Motor neuron (in vitro differentiated cells): ENCODE measurements at places on chromosomes 2 and 18.

- peak; percentile 58 for ATAC-seq
These were observed 89.5 kb upstream of the RBMS1 start for GRCh38 chr2:160583146-160583535.

DNA sequence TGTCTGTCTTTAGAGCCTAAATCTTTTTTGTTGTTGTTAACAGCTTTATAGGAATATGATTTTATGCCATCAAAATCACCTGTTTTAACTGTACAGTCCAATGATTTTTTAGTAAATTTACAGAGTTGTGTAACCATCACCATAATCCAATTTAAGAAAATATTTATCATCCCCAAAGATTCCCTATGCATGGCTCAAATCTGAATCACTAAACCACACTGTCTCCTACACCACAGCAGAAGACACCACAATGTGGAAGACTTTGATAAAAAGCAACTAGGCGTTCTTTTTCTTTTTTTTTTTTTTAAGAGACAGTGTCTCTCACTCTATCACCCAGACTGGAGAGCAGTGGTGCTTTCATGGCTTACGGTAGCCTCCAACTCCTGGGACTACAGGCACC is 99.6 kb downstream of the TXNL1 start:
- no peak for ATAC-seq

GRCh38 chr18:22637787-22638186 is 220.1 kb upstream of the CTAGE1 start:
- no peak for ATAC-seq

DNA sequence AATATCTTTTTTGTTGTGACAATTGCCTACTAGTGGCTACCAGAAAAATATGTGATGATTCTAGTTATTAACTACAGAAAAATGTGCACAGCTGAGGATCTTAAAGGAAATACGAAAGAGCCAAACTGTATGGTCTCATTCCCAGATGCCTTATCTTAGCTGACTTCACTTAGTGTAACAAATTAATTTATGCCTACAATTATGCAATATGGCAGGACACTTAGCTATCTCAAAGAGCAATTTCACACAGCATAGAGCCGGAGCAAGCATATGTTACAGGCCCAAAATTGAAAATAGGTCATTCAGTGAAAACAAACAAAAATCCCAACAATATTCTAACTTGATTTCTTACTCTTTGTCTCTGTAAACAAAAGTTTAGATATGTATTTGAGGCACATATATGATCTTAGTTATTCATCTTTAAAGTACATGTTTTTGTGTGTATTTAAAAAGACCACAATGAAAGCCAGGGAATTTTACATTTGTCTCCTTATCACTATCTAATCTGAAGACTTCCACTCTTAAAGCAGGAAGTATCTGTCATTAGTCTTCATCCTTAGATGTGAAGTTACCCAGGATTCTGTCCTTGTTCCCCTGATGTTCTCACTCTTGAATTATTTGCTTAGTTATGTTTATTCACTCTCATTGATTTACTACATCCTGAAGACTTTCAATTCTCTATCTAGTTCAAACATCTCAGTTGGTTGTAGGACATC is 1579.0 kb upstream of the NXPH2 start:
- ATAC-seq = no peak

- no peak for ATAC-seq
These were observed 79.2 kb upstream of the HPCAL1 start for GRCh38 chr2:10223471-10223870.

GRCh38 chr2:193228276-193228675 is 1033.5 kb upstream of the TMEFF2 start:
- ATAC-seq = no peak

GRCh38 chr18:58640428-58640805 is 11.5 kb upstream of the ALPK2 start:
- peak; percentile 16 for ATAC-seq

DNA sequence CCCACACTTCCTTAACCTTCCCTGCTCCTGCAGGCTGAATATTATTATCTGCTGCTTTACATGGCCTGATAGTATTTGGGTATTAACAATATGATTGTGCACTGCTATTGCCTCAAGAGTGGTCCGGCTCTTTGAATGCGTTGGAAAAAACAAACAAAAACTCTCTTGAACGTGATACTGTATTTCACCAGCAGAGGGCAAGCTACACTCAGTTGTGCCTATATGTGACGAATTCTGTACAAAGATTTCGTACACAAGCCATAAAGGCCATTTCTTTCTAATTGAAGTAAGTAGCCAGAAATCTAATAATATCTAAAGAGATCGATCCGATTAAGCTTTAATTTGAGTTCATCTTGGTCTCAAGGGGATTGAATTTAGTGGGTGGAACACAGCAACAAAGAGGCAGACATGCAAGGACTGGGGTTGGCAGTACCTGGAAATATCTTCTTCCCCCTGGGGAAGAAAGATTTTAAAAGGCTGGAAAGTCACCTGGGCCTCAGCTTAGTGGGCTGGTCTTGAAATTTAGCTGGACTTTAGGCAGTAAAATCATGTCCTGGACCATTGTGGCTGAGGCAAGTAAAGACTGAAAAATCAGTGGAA is 49.3 kb upstream of the RAB6D start:
- peak; percentile 52 for ATAC-seq

GRCh38 chr18:12088731-12089375 is 4.8 kb upstream of the ANKRD62 start:
- no peak for ATAC-seq

DNA sequence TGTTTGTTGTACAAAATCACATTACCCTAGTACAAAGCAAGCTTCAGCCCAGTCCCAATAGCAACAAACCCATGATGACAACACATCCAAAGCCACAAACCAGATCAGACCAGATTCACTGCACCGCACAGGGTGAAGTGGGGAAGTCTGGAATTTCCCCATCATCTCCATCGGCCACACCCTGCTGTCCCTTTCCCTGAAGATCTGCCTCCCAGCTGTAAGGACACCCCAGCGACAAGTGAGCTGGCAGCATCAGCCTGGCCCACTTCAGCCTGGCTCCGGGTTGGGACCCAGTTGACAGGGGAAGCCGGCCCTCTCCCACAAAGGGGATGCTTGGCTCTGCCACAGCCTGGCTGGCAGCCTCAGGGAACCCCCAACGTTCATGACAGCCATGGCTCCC is 207.6 kb downstream of the MGAT5 start:
- ATAC-seq = peak; percentile 85

- ATAC-seq = no peak
These were observed 180.5 kb downstream of the DIS3L2 start for GRCh38 chr2:232142049-232142448.

DNA sequence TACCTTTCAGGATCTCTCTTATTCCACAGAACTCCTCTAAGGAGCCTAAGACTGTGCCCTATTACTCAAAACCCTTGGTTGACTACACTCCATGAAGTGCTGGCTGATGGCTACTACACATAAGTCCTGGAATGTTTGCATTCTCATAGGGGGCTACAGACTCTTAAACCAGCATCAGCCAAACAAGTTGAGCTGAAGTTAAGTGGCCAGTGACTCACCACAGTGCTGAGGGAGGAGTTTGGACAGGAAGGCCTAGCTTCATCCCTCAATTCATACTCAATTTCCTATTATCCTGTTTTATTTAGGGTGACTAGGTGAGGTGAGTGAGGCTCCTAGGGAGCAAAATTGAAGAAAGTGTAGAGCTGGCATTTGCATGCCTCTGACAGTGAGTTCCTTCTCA is 246.7 kb downstream of the SMAD2 start:
- ATAC-seq = no peak

DNA sequence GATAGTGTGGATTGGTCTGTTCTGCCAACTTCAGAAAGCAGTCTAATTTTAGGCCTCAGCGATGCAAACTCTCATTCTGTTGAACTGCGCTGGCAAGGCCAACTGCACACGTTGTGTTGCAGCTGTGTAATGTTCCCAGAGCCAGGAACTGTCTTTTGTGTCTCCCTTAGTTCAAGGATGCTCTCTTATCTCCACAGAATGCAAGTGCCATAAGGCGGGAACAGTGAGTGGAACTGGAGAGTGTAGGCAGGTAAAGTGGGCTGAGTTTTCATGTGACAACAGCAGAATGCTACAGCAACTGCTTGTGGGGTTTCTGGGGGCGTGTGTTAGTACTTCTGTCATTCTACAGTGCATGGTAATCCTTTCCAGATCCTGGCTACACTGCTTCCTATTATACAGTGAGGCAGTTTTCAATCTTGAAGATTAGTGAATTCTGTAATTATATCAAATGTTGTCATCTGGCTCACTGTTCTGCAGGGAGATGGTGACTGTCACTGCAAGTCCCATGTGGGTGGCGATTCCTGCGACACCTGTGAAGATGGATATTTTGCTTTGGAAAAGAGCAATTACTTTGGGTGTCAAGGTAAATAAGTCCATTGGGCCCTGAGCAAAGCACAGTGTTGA is 125.8 kb downstream of the LAMA3 start:
- ATAC-seq = no peak

DNA sequence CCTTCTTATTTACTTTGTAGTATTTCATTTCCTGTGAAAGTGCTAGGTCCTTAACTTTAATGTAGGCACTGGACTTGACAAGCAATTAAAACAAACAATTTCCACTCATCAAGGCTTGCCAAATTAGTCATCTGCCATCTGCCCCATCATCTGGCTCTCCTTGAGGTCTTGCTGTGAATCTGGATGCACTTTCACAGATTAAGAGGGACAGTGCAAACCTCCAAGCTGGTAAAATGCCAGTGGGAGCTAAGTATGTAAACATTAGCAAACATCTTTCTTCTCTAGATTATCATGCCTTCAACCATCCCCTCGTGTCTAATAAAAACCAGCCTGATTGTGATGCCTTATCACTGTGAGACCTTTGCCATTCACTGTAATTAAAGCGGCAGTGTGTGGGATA is 402.9 kb downstream of the ERBB4 start:
- ATAC-seq = no peak

- ATAC-seq = no peak
These were observed 18.6 kb downstream of the NPC1 start for GRCh38 chr18:23567671-23568070.

GRCh38 chr2:50347358-50348044 is 684.4 kb downstream of the NRXN1 start:
- peak; percentile 67 for ATAC-seq
